AG20443 (cell line): ENCODE measurements at places on chromosomes 6 and 20.

- DNase-seq = no peak
Measured at GRCh38 chr6:148890652-148891404, 144.0 kb downstream of the UST start.

- no peak for DNase-seq
Measured at GRCh38 chr20:59232618-59233017, 67.8 kb upstream of the EDN3 start.

- DNase-seq = no peak
Measured at GRCh38 chr20:43017241-43018030, 172.3 kb downstream of the PTPRT start.

DNA sequence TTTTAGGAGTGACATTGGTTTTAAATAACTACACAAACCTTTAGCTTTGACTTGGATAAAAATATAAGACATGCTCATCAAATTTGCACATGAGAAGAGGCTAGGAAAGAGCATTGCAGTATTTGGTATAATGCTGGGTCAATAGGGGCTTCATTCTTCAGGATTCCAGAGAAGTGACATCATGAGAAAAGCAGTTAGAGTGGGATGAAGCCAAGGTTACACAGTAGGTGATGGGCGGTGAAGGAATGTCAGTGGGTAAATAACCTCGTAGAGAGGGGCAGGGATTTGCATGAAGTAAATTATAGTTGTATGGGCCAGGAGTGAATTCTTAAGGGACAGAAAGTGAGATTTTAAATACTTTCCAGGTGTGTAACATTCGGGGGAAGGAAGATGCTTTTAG is 216.2 kb downstream of the RFPL4B start:
- DNase-seq = peak; percentile 38

- DNase-seq = no peak
Measured at GRCh38 chr20:43903953-43904826, 10.5 kb upstream of the TOX2 start.

- no peak for DNase-seq
Measured at GRCh38 chr20:23161244-23161891, 75.2 kb upstream of the CD93 start.

DNA sequence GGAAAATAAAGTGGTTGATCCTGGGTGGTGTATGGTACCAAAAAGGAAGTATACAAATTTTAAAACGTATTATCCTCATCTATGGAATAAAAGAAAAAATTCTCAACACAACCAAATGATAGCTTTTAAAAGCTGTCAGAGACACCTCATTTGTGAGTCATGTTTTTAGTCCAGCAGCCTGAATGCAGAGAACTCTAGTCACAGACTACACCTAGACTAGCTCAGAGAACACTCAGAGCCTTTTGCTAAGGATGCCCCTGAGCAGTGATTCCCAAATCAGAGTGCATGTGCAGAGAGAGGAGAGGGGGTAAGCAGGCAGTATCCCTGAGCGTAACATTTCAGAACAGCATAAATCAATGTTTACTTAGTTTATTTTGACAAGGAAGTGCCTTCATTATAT is 809.3 kb downstream of the HACE1 start:
- DNase-seq = no peak

GRCh38 chr20:46814366-46815232 is 80.0 kb upstream of the EYA2 start:
- peak; percentile 91 for DNase-seq

GRCh38 chr20:7383216-7383615 is 557.0 kb downstream of the HAO1 start:
- DNase-seq = no peak

DNA sequence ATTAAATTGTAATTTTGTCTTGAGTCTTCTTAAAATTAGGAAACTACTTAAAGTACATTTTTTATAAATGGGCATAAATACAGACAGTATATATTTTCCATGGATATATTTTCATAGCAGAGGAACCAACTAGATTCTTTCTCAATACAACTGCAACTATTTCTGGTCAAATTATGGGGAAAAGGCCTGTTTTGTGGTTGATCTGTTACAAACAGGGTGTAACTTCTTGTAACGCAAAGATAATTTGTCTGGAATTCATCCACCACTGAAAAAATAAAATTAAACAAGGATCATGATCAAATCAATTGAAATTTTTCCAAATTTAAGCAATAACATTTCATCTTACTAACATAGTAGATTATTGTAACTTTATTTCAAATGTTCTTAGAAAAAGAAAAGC is 67.2 kb upstream of the RNF146 start:
- DNase-seq = no peak

GRCh38 chr20:60447703-60448102 is 489.5 kb downstream of the CDH26 start:
- DNase-seq = no peak

DNA sequence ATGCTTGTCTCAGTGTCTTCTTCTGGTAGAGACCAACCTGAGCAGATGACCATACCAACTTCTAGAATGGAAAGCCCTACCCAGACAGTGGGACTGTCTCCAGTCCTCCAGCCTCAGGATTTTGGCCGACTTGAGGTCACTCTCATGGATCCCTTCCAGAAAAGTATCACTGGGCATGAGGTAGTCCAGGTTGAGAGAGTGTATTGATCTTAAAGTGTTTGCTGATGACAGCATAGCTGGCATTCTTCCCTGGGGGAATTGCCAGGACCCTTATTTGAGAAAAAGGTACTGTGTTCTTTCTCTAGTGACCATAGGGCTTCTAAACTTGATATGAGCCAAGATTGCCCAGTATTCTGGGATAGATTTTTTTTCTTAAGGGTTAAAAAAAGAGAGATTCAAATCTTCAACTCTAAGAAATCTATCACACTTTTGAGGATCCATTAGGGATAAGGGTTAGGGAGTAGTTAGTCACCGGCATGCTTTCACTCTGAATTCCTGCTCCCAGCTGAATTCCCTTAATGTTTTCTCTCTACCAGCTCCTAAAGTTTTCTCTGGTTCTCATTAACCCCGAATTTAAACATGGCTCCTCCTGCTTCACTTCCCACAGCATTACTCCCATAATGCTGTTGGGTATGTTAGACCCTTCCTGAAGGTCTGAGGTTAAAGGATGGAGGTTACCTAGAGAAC is 73.6 kb upstream of the FLRT3 start:
- DNase-seq = peak; percentile 14

GRCh38 chr20:19743640-19743995 is 14.4 kb upstream of the RIN2 start:
- no peak for DNase-seq

DNA sequence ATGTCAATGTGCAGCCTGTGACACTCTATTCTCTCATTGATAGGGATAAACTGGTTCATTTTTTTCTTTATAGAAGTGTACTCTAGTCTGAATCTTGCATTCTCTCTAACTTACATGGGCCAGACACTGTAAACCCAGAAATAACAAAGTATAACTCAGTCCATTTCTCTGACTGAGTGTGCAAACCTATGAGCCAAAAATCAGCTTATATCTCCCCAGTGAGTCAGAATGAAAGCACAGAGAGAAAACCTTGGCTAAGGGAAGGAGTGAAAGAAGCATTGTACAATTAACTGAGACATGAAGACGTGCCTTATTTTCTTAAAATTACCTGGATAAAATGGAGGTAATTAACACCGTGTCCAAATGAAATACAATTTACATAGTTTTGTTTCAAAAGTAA is 436.9 kb upstream of the IMPG1 start:
- no peak for DNase-seq

- no peak for DNase-seq
Measured at GRCh38 chr20:50679753-50680104, 11.6 kb downstream of the RIPOR3 start.

GRCh38 chr20:18734525-18735189 is 78.9 kb upstream of the SCP2D1 start:
- DNase-seq = no peak

DNA sequence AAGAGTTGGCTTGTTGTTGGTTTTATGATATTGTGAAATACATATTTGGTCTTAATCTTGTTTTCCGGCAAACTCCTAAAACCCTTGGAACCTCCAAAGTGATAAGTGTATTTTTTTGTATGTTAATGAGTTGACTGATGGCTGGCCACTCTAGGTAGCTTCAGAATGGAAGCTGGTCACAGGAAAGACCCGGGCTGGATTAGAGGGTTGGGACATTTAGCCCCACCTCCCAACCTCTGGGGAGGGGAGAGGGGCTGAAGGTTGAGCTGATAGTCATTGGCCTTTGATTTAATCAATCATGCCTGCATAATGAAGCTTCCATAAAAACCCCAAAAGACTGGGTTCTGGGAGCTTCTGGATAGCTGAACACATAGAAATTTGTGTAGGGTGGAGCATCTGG is 42.7 kb downstream of the SASH1 start:
- DNase-seq = no peak

GRCh38 chr6:105174512-105174911 is 5.3 kb downstream of the POPDC3 start:
- no peak for DNase-seq

DNA sequence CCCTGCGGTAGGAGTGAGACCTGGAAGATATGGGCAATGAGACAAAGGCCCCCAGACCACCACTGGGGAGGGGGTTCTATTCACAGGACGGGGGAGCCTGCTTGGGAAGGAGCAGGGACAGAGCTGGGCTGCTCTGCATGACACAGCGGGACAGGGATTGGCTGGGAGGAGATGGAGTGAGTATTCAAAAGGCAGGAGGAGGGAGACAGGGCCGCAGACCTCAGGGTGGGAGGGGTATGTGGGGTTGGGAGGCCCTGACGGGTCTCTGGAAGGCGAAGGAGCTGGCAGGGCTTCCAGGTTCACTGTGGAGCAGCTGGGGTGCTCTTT is 60.8 kb upstream of the RPS6KA2 start:
- no peak for DNase-seq

GRCh38 chr6:66226109-66226508 is 519.1 kb upstream of the EYS start:
- DNase-seq = no peak

DNA sequence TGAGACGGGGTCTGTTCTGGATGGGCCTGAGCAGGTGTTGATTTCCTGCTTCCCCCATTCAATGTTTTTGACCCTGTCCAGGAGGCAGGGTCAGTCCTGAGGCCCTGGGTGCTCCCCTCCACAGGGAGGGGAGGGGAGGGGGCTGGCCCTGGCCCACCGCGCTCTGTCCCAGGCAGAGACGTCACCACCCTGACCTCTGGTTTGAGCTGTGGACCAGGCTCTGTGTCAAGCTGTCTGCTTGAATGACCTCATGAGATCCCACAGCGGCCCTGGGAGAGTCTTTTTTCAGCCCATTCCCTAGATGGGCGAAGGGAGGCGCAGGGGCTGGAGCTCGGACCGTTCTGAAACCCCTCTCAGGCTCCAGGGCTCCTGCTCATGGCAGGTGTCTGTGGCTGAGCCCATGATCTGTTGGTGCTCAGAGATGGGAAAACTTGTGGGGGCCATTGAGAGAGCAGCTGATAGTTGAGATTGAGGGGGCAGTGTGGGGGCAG is 8.9 kb upstream of the LKAAEAR1 start:
- DNase-seq = no peak

DNA sequence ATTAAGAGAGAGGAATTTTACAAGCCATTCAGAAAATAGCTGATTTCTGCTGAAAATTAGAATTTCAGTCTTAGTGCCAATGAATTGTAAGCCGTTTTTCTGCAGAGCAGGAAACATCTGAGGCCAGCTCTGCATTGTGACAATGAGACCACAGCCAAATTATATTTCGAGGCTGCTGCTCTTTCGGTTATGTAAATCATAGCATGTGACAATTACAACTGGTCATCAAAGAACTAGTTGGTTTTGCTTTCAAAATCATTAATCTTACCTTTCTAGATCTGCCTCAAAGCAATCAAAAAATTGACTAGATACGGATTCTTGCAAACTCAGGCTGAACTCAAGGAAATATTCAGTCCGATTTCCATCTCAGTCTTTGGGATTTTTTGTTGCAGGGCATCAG is 33.4 kb upstream of the INSM1 start:
- DNase-seq = no peak

- no peak for DNase-seq
Measured at GRCh38 chr20:49343246-49343645, 65.4 kb upstream of the ZNFX1 start.

GRCh38 chr20:51750037-51750769 is 18.0 kb downstream of the ATP9A start:
- peak; percentile 90 for DNase-seq

GRCh38 chr6:42049948-42050296 is 402 bp upstream of the TAF8 start:
- no peak for DNase-seq

DNA sequence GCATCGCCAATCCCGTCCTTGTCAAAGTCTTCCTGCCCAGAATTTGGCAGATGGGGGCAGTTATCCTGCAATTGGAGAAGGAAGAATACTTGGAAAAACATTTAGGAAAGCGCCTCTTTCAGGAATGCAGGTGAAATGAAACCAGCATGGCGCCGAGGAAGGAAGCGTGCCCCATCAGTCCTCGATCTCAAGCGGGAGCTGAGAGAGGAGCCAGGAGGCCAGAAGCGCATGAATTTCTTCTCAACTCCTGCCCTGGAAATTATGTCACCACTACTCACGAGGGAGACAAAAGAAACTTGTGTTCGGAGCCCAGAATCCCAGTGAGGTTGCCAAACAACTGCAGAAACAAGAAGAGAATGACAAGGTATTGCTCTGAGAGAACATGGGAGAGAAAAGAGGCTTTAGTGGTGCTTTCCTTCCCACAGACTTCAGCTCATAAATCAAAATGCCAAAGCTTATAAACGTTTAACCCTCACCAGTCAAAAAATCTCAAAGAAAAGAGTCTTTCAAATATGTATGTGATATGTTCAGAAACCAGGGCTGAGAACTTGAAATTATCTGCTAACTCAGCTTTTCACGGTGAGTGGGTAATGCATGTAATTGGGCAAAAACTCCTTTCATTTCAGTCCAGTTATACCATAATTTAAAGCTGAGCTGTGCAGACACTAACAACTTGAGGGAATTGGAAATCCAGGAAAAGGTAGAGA is 23.9 kb downstream of the THBS2 start:
- DNase-seq = no peak

DNA sequence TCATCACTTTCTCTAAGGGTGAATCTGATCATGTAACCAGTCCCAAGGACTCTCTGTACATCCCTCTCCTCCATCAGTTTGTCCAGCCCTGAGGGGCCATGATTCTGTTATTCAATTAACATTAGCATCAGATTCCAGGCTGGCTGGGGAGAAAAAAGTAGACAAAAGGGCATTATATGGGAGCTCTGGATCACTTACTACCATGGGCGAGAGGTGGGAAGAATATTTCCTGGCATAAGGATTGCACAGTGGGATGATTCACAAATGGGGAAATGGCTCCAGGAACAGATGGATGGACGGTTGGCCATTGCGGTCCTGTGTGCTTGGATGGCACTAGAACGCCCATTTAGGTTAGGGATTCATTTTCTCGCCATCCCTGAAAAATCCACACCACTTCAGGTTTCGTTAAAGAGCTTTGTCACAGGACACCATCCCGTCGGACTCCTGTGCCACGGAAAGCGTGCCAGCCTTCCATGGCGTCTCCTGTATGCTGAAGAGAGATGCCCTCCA is 112.6 kb downstream of the THBS2 start:
- DNase-seq = no peak

- no peak for DNase-seq
Measured at GRCh38 chr6:116074732-116075390, 14.2 kb upstream of the FRK start.
